Naive thymus-derived CD4-positive, alpha-beta T cell (primary cell): ENCODE measurements at places on chromosomes 1 and 21.

GRCh38 chr1:42675467-42675866, 6.8 kb upstream of the YBX1 start:
- DNase-seq: no peak

- no peak for DNase-seq
Measured at GRCh38 chr1:176863613-176864012, 300.9 kb downstream of the ASTN1 start.

- no peak for DNase-seq
Measured at GRCh38 chr1:45329445-45329844, 2.8 kb downstream of the HPDL start.

DNA sequence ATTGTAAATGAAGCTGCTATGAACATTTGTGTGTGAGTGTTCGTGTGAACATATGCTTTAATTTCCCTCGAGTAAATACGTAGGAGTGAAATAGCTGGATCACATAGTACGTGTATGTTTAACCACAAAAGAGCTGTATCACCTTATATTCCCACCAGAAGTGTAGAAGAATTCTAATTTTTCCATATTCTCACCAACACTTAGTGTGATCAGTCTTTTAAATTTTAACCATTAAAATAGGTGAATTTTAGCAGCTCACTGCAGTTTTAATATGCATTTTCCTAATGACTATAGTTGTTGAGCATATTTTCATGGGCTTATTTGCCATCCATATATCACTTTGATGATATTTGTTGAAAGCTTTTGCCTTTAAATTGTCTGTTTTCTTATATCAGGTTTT, 741.2 kb downstream of the PTPRU start:
- DNase-seq: no peak

- no peak for DNase-seq
Measured at GRCh38 chr1:9861360-9861759, 37.6 kb upstream of the CLSTN1 start.
